Sigmoid colon (tissue), 7 donors: ENCODE measurements at places on chromosomes 4 and X. TPM values are rescaled to one million over a fixed set of nuclear protein-coding genes. Genes with fewer than 3 reads are reported as not detected.

Gene HTATSF1
- total RNA-seq, result 55.3 TPM

Gene ZRSR2
- 6.8 TPM for total RNA-seq

Gene ZNF280C
- total RNA-seq, result 6.4 TPM

Gene AWAT1
- not detected for total RNA-seq

- H3K36me3 ChIP-seq, result no peaks in the 10 kb centered on the region
- H3K27ac ChIP-seq, result no peak overlapping the region
- no peak overlapping the region for H3K4me3 ChIP-seq
- H3K27me3 ChIP-seq, result no peaks in the 10 kb centered on the region
- no peaks in the 10 kb centered on the region for H3K4me1 ChIP-seq
These were observed 1344.5 kb upstream of the PCDH7 start for GRCh38 chr4:29375716-29376115.

DNA sequence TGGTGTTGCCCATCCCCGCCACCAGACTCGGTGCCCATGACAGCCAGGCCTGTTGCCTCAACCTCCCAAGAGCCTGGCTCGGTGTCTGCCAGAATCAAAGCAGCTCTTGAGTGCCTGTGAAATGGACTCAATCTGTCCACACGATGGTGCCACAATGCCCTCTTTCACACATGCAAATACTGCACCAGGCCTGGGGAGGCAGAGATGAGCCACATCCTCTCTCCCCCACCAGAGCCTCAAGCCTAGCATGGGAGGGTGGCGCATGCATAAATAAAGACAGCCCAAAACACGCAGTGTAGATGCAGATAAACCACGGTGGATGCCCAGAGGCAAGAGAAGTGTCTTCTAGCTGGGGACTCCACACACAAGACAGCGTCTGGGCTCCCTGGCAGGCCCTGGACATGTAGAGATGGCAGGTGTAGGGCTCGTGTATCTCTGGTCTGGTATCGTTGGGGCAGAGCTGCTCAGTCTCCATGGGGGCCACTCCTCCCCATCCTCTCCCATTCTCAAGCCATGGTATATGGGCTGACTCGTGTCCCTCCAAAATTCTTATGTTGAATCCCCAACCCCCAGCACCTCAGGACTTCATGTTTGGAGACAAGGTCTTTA, 65.6 kb downstream of the JAKMIP1 start:
- H3K4me3 ChIP-seq, result no peak overlapping the region
- no peaks in the 10 kb centered on the region for H3K27me3 ChIP-seq
- DNase-seq, result peak; percentile 47
- no peaks in the 10 kb centered on the region for H3K36me3 ChIP-seq

- DNase-seq, result no peak
- no peaks in the 10 kb centered on the region for H3K4me1 ChIP-seq
- peak overlapping the region; percentile 62 for H3K4me3 ChIP-seq
- H3K27ac ChIP-seq, result peak overlapping the region; percentile 44
- no peaks in the 10 kb centered on the region for H3K27me3 ChIP-seq
- no peaks in the 10 kb centered on the region for H3K36me3 ChIP-seq
These were observed 191.2 kb downstream of the RRAGB start for GRCh38 chrX:55908661-55909212.

- H3K36me3 ChIP-seq, result no peaks in the 10 kb centered on the region
- no peak overlapping the region for H3K4me3 ChIP-seq
- no peaks in the 10 kb centered on the region for H3K4me1 ChIP-seq
- no peak overlapping the region for H3K27ac ChIP-seq
These were observed 39.3 kb upstream of the FHDC1 start for GRCh38 chr4:152896811-152897210.

GRCh38 chr4:136241221-136241986, 1290.9 kb downstream of the PCDH18 start:
- no peaks in the 10 kb centered on the region for H3K27me3 ChIP-seq
- no peak overlapping the region for H3K4me3 ChIP-seq
- DNase-seq, result no peak
- H3K36me3 ChIP-seq, result no peaks in the 10 kb centered on the region
- H3K4me1 ChIP-seq, result no peaks in the 10 kb centered on the region
- H3K27ac ChIP-seq, result no peak overlapping the region

- no peak for DNase-seq
- peaks cover 13% of the 10 kb centered on the region for H3K27me3 ChIP-seq
- no peaks in the 10 kb centered on the region for H3K4me1 ChIP-seq
- H3K36me3 ChIP-seq, result no peaks in the 10 kb centered on the region
These were observed 128.6 kb downstream of the CHIC2 start for GRCh38 chr4:53935780-53936179.

GRCh38 chrX:51461053-51462044, 35.0 kb downstream of the NUDT11 start:
- H3K27ac ChIP-seq, result no peak overlapping the region
- no peaks in the 10 kb centered on the region for H3K27me3 ChIP-seq
- no peak overlapping the region for H3K4me3 ChIP-seq
- H3K36me3 ChIP-seq, result no peaks in the 10 kb centered on the region
- DNase-seq, result no peak

DNA sequence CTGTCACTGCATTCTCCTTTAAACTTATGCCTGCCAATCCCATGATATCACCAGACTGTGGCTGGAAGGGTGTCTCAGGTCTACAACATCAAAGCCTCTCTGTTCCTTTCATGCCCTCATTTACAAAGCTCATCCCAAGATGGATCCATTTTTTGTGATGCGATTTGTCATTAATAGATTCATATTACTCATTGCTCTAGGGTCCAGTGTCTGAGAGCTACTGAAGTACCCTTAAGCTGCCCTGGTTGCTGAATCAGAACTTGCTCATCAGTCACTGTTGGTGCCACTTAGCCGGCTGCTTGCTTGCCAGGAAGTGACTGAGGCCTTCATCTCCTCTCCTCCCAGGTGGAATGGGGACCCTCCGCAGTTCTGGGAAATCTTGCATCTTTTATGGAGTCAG, 395.5 kb upstream of the BOD1L1 start:
- no peak overlapping the region for H3K4me3 ChIP-seq
- DNase-seq, result no peak
- no peaks in the 10 kb centered on the region for H3K27me3 ChIP-seq
- no peak overlapping the region for H3K27ac ChIP-seq
- no peaks in the 10 kb centered on the region for H3K4me1 ChIP-seq

DNA sequence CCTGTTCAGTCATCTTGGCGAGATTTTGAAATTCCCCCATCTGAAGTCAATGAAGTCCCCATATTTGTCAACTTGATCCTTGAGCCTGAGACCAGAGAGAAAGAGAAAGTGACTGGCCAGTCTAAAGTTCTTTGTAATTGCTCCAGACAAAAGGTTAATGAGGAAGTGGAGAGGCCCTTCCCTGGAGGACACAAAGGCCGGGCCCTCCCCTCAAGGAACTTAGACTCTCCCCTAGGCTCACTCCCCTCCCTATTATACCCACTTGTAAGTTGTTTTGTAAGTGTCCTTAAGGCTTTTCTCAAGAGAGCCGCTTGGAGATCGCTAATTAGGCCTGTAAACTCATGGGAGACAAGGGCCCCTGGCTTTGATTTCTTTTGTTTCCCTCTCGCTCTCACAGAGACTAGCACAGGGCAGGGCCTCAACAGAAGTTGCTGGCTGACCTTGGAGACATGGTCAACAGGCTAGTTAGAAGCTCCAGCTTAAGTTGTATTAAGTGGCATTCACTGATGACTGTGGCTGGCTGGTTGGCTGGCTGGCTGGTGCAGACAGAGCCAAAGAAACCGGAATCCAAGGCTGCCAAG, 20.3 kb upstream of the GPC4 start:
- H3K27ac ChIP-seq, result no peak overlapping the region
- H3K4me3 ChIP-seq, result no peak overlapping the region
- no peak for DNase-seq
- H3K36me3 ChIP-seq, result no peaks in the 10 kb centered on the region
- no peaks in the 10 kb centered on the region for H3K4me1 ChIP-seq
- H3K27me3 ChIP-seq, result no peaks in the 10 kb centered on the region

DNA sequence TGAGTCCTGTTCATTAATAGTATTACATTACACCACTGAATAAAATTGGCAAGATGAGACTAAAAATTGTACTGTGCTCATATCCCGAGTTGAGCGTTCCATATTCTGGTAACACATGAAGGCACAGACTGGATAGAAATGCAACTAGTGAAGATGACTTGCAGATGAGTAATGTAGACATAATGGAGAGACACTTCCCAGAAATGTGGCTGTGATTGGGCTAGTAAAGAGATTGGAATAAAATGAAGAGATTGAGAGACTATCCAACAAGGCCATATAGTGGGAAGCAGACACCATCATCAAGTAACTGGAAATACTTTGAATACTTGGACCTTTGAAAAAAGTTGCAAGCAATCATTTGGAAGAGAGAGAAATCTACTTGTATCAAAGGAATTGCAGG, 77.3 kb downstream of the DCAF8L1 start:
- no peaks in the 10 kb centered on the region for H3K27me3 ChIP-seq
- no peaks in the 10 kb centered on the region for H3K4me1 ChIP-seq
- no peaks in the 10 kb centered on the region for H3K36me3 ChIP-seq
- no peak for DNase-seq
- H3K4me3 ChIP-seq, result no peak overlapping the region

GRCh38 chr4:186808630-186809018, 85.0 kb upstream of the FAT1 start:
- H3K4me1 ChIP-seq, result no peaks in the 10 kb centered on the region
- DNase-seq, result no peak
- H3K36me3 ChIP-seq, result no peaks in the 10 kb centered on the region
- H3K27ac ChIP-seq, result no peak overlapping the region
- no peak overlapping the region for H3K4me3 ChIP-seq

GRCh38 chr4:148515248-148515647, 73.0 kb upstream of the NR3C2 start:
- H3K4me1 ChIP-seq, result no peaks in the 10 kb centered on the region
- no peak for DNase-seq
- H3K27me3 ChIP-seq, result no peaks in the 10 kb centered on the region
- no peak overlapping the region for H3K27ac ChIP-seq
- no peaks in the 10 kb centered on the region for H3K36me3 ChIP-seq
- H3K4me3 ChIP-seq, result no peak overlapping the region

- no peaks in the 10 kb centered on the region for H3K4me1 ChIP-seq
- H3K4me3 ChIP-seq, result no peak overlapping the region
- H3K36me3 ChIP-seq, result no peaks in the 10 kb centered on the region
- DNase-seq, result no peak
- H3K27ac ChIP-seq, result no peak overlapping the region
These were observed 64.0 kb upstream of the FGF13 start for GRCh38 chrX:138775517-138775916.

DNA sequence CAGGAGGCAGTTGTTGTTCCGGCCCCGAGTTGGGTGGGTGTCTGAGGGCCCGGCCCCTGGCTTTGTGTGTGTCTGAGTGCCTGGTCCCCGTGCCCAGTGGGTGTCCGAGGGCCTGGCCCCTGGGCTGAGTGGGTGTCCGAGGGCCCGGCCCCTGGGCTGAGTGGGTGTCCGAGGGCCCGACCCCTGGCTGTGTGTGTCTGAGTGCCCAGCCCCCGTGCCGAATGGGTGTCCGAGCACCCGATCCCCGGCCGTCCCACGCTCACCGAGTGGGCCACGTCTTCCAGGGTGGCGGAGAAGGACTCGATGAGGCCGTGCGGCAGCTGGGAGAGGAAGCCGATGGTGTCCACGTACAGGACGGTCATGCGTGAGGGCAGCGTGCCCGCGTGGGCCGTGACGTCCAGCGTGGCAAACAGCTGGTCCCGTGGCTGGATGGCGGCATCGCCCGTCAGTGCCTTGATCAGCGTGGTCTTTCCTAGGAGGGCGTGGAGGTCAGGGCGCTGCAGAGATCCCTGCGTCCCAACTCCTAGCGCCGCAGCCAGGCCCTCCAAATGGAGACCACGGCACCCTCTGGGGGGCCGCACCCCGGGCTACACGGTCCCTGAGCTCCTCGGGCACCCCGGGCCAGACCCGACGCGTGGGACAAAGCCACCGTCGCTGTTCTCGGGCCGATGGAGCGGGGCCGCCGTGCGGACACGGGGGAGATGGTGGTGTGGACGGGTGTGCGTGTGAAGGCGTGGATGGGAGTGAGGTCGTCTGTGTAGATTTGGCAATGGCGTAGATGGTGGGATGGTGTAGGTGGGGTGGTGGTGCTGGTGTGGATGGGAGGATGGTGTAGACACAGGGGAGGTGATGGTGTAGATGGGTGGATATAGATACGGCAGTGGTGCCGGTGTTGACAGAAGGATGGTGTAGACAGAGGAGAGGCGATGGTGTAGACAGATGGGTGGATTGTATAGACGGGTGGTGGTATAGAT, 7.2 kb downstream of the GTPBP6 start:
- no peaks in the 10 kb centered on the region for H3K27me3 ChIP-seq
- DNase-seq, result peak; percentile 63
- no peak overlapping the region for H3K4me3 ChIP-seq
- H3K4me1 ChIP-seq, result peaks cover 3% of the 10 kb centered on the region
- H3K27ac ChIP-seq, result no peak overlapping the region

DNA sequence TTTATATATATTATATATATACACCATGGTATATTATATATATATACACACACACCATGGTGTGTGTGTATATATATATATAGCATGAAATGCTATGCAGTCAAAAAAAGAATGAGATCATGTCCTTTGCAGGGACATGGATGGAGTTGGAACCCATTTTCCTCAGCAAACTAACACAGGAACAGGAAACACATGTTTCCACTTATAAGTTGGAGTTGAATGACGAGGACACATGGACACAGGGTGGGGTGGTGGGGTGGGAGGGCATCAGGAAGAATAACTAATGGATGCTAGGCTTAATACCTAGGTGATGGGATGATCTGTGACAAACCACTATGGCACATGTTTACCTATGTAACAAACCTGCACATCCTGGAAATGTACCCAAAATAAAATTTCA, 293.6 kb upstream of the NDST3 start:
- no peaks in the 10 kb centered on the region for H3K4me1 ChIP-seq
- no peak overlapping the region for H3K27ac ChIP-seq
- no peaks in the 10 kb centered on the region for H3K27me3 ChIP-seq
- no peak overlapping the region for H3K4me3 ChIP-seq
- H3K36me3 ChIP-seq, result no peaks in the 10 kb centered on the region
- no peak for DNase-seq

- H3K27me3 ChIP-seq, result no peaks in the 10 kb centered on the region
- no peak overlapping the region for H3K4me3 ChIP-seq
- H3K27ac ChIP-seq, result no peak overlapping the region
- no peaks in the 10 kb centered on the region for H3K4me1 ChIP-seq
These were observed 1132.4 kb downstream of the RAPGEF2 start for GRCh38 chr4:160235285-160235684.

DNA sequence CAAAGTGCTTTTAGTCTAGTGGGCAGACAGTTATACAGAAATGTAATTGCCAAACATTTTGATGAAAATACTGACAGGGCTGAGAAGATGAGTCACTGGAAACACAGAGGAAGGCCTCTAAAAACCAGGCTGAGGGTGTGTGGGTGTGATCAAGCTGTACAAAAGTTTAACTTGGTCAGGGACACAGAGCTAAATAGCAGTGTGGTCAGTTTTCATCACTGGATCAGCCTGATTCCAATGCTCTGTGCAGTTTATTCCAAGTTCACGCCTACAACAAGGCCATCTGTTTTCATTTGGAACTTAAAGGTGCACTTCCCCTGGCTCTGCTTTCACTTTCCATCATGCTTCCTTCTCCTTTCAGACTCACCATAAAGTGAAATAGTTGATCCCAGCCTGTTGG, 10.6 kb downstream of the CENPVL3 start:
- H3K4me3 ChIP-seq, result no peak overlapping the region
- no peaks in the 10 kb centered on the region for H3K4me1 ChIP-seq
- no peak for DNase-seq
- H3K27ac ChIP-seq, result no peak overlapping the region
- H3K27me3 ChIP-seq, result peaks cover 5% of the 10 kb centered on the region
- H3K36me3 ChIP-seq, result no peaks in the 10 kb centered on the region
